A673 (cell line): ENCODE measurements at places on chromosomes 6 and 20.
A peak's percentile ranks its signal among the peaks of the same experiment; 100 is the strongest.

DNA sequence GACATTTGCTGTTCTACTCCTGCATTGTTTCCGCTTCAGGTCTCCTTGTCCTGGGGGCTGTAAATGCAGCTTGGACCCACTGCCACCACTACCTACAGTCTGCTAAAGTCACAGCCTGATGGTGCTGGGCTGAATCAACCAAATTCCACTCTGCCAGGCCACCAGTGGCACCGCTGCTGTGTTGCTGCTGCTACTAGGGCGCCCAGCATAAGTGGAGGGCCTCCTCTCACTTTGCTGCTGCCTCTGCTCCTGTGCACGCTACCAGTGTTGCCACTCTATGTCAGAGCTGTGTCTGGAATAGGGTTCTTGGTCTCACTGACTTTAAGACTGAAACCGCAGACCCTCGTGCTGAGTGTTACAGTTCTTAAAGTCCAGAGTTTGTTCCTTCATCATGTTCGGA is 1.4 kb upstream of the SSR1 start:
- no peak for DNase-seq

- no peak for DNase-seq
Observed at GRCh38 chr20:31839782-31840487, 5.5 kb downstream of the FOXS1 start.

- no peak for DNase-seq
Observed at GRCh38 chr20:45964006-45964400, 8.0 kb downstream of the ZNF335 start.

GRCh38 chr6:45116714-45117410 is 211.3 kb upstream of the RUNX2 start:
- DNase-seq: no peak

DNA sequence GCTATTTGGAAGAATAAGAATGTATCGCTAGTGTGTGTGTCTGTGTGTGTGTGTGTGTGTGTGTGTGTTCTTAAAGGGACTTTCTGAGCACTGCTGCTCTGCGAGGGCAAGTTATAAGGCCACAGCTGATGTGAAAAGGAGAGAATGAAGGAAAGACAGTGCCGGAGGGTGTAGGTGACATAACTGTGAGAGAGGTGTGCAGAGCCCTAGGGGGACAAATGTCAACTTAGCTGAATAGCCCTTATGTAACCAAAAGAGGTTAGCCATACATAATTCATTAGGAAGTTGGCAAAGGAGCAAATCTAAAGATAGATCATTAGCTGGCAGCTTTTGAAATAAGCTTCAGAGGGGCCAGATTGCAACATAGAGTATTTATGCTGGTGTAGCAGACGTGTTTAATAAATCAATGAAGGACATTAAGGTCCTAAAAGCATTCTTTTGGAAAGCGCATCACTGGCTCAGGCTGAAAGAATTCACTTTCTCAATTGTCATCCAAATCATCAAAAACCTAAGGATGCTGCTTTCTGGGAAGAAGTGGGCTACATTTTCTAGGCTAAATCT is 81.0 kb downstream of the NDUFAF5 start:
- DNase-seq: peak; percentile 47

- peak; percentile 26 for DNase-seq
Observed at GRCh38 chr6:40738551-40739193, 151.5 kb upstream of the LRFN2 start.

GRCh38 chr6:170145272-170145592 is 145.6 kb downstream of the DLL1 start:
- DNase-seq: no peak

DNA sequence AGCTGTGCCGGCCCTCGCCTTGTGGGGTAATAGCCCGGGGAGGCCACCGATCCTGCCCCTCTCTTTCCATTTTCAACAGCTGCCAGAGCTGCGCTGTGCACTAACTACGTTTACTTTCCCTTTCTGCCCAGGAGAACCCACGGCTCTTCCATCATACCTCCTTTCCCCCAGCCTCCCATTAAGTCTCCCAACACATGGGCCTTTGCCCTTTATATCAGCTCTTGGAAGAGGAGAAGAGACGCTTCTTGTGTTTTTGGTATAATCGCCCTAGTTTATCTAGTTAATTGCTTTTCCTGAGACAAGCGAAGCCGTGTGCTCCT is 637 bp downstream of the UBR2 start:
- no peak for DNase-seq

DNA sequence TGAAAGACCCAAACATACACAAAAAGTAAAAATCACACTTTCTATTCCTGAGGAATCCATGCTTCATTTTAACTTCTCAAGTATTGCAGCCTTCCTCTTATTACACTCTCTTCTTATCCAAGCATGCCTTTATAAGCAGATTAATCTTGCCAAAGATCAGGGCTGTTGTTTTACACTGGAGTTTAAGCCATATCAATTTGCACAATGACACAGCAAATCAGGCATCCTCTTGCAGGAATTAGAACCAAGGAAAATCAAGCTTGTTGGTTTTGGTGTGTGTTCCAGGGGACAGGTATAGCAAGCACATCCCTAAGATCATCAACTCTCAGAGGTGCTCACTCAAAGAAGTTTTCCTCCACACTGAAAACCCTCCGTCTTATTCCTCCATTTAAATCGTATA is 69.5 kb downstream of the CYP39A1 start:
- DNase-seq: no peak

DNA sequence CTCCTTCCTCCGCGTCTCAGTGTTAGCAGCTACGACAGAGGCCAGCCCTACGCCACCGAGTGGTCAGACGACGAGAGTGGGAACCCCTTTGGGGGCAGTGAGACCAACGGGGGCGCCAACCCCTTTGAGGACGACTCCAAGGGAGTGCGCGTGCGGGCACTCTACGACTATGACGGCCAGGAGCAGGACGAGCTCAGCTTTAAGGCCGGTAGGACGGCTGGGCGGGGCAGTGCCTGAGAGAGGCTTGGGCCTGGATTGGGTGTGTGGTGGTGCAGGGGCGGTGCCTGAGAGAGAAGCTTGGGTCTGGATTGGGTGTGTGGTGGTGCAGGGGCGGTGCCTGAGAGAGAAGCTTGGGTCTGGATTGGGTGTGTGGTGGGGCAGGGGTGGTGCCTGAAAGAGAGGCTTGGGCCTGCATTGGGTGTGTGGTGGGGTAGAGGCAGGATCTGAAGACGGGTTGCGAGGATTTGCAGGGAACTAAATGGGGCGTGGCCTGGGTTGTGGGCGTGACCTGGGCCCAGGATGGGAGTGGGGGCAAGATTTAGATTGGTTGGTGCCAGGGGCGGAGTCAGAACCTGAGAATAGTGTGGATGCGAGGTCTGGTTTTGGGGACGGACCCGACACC is 24.4 kb downstream of the SPDEF start:
- peak; percentile 37 for DNase-seq

DNA sequence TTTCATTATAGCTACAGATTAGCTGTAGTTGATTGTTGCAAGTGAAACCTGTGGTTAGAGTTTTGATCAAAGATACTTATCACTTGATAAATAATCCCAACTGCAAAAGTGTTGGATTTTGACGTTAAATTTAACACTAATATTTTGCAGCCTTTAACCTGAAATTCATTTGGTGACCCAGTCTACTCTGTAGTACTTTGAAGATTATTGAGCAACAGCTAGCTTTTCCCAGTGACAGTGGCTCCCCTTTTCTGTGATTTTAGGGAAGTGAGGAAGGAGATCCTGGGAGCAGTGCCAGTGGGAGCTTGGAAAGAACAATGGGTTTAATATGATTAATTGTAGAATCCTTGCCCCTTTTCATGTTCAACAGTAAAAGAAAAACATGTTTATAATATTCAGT is 76.9 kb downstream of the NCOA3 start:
- DNase-seq: no peak

DNA sequence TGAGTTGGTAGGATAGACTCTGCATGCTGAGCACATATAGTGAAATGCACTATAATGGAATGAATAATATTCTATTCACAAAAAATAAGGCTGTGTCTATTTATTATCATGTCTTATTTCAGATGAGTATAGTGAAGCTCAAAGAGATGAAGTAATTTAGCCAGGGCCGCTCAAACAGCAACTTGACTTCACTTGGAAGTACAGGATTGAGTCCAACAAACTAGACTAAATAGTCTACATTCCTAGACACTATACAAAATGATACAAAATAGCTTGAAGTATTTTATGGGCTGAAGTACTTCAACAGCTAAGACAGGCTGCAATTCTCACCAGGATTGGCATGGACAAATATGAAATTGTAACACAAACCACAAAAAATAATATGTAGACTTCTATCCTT is 144.5 kb upstream of the DST start:
- no peak for DNase-seq

DNA sequence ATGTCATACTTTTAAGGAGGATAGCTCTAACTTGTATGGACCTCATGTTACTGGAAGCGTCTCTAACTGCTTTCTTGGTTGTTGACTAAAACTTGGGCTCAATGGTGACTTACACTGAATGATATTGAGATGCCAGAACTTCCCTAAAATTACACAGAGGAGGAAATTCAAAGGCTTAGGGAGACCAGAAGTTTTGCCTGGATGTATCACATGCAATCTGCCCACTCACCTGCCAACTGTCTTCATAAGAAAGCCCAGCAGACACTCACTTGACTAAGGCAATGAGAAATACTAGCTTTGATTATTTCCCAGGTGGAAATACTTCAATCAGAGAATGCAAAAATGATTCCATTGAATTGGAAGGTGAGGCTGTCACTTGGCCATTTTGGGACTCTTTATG is 51.2 kb upstream of the PDYN start:
- DNase-seq: no peak

DNA sequence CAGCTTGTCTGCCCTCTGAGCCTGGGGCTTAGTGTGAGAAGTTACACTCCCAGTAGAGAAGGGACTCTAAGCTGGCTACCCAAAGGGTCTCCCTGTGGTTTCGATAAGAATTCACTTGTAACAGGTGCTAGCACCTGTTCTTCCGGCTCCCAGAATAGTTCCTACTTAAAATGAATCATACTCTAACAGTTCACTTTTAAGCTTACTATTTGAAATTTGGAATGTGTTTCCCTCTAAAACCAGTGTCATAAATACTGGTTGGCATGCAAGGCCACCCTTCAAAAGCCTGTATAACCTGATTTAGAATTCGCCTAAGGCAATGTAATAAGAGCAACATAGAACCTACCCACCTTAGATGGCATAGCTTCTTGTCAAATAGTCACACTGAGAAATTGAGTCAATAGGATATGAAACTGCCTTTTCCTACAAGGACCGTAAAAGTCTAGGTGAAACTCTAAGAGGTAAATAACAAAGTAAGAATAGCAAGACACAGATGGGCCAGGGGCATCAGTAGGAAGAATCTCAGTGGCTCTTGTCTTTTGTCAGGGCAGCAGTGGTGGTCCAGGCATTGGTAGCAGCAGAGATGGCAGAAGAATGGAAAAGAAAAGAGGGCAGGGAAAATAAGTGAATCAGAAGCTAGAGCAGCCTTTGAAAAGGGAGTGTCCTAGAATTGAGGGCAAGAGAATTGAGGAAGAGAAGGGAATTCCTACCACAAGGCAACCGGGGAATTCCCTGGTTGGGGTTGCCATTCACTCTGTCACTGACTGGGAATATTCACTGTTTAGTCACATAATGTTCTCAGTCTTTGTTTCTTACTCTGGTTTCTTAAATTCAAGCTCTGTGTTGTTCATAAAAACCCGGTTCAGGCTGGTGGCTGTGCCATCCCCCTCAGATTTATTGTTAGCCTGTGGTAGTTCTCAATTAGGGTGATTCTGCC is 91.5 kb downstream of the HIVEP2 start:
- DNase-seq: no peak

GRCh38 chr20:38564680-38565079 is 16.3 kb upstream of the ADIG start:
- DNase-seq: no peak

- no peak for DNase-seq
Observed at GRCh38 chr6:38738261-38738660, 23.1 kb downstream of the DNAH8 start.

- no peak for DNase-seq
Observed at GRCh38 chr20:54237116-54237943, 29.4 kb downstream of the PFDN4 start.

- DNase-seq: no peak
Observed at GRCh38 chr6:139430899-139431601, 56.6 kb upstream of the CITED2 start.

DNA sequence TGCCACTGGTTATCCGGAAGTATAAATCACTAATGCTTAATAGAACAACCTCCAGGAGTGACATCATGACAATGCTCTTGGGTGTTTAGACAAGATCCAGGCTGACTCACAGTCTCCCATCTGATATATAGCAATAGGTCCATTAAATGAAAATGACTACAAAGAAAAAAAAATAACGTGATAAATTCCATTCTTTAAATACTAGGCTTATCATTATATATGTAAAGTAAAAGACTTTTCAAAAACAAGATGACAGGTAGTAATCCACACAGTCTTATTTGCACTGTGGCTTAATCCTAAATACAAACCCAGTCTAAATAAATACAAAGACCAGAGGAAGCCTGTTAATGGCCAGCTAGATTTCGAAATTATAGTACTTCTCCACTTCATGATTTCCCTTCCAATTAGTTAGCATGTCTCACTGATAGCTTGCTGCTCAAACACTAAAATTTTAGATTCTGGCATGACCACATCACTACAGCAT is 149.1 kb upstream of the BEND3 start:
- peak; percentile 73 for DNase-seq

GRCh38 chr20:57663241-57663640 is 43.0 kb upstream of the ZBP1 start:
- DNase-seq: no peak

GRCh38 chr6:18362058-18362561 is 25.0 kb upstream of the RNF144B start:
- DNase-seq: no peak

DNA sequence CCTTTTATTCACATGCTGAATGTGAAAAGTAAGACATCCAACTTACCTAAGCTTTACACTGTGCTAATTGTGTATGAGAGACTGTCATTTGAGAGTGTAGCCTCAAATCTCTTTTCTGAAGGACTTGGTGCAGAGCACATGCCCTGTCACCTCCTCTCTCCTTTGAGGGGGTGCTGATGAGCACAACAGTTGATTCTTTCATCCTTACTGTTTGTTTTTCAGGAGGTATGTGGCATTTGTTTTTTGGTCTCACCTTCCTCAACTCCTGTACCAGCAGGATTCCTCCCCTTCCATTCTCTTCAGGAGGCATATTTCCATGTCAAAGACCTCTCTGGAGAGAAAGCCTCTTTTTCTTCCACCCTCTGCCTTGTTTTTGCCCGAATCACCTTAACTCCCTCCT is 252.6 kb upstream of the CITED2 start:
- DNase-seq: no peak

GRCh38 chr20:9068233-9068801 is 570 bp upstream of the PLCB4 start:
- DNase-seq: peak; percentile 58
